ENCODE measurements at places on chromosomes 4 and X.

DNA sequence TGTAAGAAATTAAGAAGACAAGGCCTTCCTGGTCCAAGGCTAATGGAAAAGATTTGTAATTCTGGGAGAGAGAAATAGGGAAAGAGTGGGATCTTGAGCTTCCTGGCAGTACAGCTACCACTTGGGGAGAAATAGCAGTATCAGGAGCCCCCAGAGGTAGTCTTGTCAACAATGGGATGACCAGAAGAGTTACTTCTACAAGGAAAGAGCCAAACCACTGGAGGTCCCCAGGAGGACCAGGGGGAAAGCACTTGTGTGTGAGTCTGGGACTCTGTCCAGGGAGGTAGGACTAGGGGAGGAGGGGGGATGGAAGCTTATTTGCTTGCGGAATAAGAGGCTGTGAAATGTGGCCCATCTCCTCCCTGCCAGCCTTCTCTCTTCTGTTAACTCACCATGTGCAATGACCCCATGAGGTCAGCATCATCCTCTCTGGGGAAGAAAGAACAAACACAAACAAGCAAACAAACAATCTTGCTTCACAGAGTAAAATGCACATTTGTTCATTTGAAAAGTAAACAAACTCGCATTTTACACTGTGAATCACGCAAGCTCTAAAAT, 160.1 kb downstream of the STK32B start:
- DNase-seq, result no peak

DNA sequence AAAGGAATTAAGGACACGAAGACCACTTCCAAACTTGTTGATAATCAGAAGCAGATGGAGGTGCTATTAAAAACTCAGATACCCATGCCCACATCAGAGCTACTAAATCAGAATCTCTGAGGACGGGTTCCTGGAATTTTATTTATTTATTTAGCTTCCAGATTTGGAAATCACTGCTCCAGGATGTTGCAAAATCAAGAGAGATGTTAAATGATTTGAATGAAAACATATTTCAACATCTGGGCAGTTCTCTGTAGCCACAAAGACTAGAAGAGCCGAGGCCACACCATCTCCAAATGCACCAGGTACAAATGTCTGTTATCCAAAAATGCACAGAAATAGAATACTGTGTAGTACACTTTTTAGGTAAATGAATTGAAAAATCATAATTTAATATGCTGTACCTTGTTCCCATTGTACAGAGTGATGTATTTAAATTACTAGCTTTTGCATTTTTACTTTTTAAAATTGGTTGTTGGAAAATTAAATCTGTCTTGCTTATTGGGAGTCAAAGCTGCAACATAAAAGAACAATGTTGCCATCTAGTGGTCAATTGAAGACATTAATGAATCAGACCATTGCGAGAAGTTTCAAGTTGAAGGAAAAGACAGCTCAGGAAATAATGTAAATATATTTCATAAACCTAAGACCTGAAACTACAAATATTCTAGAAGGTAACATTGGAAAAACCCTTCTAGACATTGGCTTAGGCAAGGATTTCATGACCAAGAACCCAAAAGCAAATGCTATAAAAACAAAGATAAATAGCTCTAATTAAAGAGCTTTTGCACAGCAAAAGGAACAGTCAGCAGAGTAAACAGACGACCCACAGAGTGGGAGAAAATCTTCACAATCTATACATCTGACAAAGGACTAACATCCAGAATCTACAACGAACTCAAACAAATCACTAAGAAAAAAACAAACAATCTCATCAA, 151.3 kb upstream of the TTC29 start:
- DNase-seq, result no peak

GRCh38 chr4:175470131-175470530, 341.9 kb downstream of the GPM6A start:
- DNase-seq, result no peak

DNA sequence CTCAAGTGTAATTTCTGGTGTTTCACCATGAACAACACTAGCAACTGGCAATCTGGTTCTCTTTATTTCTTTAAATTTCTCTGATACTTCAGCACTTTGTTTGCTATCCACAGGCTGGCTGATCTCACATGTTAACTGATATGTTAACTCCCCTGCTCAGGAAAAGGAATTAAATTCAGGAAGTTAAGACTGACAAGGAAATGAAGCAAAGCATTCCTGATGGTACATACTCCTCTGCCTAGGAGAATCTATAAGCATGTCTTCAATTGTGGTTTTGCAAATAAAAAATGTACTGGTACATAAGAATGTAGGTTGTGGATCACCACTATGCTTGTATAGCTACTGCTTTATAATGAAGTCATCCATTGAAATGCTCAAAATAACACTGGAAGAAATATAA, 1119.2 kb upstream of the INTU start:
- DNase-seq, result no peak

- no peak for DNase-seq
These were observed 8.7 kb downstream of the GAGE10 start for GRCh38 chrX:49312176-49312575.

DNA sequence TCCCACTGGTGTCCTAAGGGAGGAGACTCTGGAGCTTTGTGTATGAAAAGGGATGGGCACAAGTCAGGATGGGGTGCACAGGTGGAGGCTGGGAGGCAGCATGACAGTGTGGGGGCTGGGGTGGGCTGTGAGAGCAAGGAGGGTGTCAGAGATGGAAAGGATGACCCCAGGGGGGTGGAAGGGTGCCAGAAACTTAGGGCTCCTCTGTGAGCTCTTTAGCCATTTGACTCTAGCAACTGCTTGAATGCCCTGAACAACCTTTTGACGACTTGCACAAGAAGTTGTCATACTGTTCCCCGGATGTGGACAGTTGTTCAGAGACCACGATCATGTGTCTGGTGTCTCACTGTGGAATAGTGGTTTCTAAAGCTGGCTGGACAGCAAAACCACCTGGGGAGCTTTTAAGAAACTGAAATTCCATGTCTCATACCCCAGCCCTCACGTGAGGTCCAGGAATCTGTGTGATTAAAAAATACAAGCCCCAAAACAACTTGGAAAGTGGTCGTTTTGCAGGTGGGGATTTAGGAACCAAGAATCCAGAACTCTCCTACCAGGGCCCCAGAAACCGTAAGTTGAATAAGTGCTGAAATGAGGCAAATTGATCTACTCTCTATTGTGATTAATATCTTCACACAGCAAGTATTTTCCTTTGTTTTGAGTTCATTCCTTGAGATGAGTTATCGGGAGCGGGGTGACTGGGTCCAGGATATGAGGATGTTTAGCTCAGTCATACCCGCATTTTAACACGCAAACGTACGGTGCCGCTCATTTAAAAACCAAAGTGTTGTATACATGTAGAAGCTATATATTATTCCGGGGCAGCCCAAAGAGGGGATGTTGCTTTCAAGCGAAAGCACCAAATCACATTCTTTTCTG, 3.4 kb downstream of the RHOH start:
- peak; percentile 92 for DNase-seq

DNA sequence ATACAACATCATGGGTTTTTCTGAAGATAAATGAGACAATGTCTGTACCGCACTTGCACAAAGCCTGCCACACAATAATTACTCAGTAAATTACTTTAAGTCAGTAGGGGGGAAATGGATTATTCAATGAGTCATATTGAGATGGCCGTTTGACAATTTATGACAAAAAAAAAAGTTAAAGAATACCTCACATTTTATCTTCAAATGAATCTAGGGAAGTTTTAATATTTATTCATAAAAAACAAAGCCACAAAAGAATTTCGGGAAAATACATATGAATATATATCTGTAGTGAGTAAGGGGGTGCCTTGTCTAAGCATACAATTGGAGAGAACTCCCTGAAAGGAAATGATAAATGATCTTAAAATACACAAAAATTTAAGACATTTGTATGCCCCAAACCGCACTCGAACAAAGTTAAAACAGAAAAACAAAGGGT, 197.0 kb upstream of the SLC7A11 start:
- DNase-seq, result no peak

DNA sequence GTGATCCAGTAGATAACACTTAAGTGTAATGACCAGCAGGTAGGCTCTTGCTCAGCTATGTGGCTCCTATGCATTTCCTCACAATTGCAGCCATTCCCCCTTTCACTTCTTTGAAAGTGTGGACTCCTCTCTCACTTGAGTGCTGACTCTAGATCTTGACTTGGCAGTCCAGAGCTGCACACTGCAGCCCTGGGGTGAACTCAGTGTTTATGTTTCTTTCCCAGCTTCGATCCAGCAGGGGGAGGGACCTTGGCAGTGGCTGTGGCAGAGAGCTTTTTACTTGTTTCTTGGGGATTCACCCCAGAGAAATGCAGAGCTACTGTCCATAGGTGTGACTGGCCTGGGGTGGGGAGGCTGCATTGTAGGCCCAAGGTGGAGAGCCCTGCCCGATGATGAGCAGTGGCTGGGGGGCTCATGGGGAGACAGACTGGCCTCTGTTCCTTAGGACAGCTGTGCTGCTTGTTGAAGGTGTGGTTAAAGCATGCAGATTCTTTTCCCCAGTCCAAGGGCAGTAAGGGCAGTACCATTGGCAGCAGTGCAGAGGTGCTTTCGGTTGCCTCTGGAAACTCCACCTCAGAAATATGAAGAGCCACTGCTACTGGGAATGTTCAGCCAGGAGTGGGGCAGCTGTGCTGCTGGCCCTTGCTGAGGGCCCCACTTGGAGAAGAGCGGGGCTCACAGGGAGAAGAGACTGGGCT, 134.7 kb downstream of the SH3BGRL start:
- DNase-seq, result no peak

DNA sequence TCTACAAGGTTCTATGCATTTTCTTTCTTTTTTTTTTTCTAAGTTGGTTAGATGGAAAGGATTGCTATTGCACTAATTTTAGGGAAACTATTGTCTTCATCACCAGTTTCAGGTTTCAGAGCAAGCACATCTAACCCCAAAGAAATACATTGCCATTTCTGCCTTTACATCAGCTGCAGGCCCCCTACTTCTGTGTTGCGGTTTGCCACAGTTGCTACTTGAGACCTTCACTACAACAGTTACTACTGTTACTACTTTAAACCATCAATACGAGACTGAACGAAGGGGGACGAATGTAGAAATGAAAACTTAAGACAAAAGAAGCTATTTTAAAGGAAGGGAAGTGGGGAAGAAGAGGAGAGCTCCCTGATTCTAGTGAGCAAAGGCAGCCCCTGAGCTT, 256.7 kb upstream of the LCORL start:
- no peak for DNase-seq

- DNase-seq, result no peak
These were observed 623.8 kb upstream of the DIPK2B start for GRCh38 chrX:45824471-45824870.

DNA sequence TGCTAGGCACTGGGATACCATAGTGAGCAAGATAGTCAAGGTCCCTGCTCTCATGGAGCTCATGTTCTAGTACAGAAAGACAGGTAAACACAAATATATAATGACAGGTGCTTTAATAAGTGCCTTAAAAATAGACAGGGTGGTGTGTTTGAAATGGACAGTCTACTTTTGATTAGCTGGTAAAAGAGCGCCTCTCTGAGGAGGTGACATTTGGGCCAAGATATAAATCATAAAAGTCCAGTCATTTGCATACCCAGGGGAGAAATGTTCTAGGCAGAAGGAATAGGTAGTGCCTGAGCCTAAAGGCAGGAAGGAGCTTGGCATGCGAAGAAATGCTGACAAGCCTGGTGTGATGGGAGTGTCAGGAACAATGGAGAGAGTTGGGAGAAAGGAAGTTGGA, 83.6 kb downstream of the DNAAF6 start:
- no peak for DNase-seq

GRCh38 chr4:77021614-77022089, 54.1 kb downstream of the CCNI start:
- DNase-seq, result no peak

DNA sequence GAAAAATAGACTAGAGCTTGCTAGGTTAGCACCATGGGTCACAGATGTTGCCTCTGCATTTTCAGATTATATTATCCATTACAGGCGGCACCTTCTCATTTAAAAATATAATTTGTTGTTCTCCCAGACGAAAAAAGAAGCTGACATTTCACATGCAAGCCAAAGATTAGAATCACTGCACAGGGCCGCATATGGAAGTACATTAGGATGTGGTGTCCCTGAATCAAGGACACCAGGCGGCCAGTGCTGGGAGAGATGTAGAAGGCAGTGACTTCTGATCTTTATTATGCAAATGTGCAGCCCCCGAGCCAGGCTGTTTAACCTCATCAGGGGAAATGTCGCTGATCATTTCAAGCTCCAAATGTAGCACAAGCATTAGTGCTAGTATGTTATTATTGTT, 22.8 kb downstream of the REELD1 start:
- no peak for DNase-seq

DNA sequence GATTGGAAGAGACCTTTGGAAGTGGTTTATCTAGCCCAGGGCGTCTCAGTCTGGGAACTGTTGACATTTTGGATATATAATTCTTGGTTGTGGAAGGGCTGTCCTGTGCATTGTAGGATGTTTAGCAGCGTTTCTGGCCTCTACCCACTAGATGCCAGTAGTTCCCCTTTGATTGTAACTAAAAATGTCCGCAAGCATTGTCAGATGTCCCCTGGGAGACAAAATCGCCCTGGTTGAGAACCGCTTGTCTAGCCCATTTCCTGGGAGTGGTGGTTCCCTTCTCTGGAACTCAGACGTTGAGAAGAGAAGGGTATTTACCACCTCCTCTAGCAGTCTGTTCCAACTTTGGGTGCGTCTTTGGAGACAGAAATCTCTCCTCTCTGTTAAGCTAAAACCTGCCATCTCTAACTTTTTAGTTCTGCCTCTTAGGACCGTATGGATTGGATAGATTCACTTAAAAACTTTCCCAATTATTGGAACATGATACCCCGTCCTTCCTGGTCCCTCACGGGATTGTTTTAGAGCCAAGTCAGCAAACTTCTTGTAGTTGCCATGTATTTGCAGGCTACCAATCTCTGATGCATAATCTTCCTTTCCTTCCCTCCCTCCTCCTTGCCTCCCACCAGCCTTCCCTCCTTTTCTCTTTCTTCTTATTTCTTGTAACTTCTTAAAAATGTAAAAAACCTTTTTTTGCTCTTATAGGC, 13.9 kb downstream of the TMEM165 start:
- DNase-seq, result no peak

DNA sequence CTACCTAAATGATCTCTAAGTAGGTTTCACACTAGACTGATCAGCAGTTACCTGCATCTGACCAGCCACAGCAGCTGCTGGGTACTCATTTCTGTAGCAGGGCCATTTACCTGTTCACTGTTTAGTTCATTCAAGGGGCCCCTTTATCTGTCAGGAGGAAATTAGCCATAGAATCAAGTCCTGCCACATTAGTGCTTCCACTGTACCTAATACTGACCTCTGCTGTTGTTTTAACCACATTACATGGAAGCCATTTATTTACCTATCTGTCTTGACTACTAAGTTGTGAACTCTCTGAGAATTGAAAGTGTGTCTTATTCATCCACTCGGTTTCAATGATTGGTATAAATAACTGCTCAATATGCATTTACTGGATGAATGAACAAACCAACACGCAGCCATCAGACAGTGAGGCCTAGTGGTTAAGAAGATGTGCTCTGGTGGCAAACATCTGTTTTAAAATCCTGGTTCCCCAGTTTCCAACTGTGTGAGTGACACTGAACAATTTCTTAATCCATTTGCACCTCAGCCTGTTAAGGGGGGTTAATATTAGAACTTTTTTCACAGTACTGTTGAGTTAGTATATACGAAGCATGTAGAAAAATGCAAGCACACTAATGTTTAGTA, 30.0 kb upstream of the ANXA5 start:
- DNase-seq, result no peak

Data from stimulated activated effector memory CD8-positive, alpha-beta T cell treated with anti-CD3 and anti-CD28 coated beads, Interleukin-12 subunit alpha, Interleukin-12 subunit beta, amount 100 ng/mL, for 72 hours (primary cell).